ENCODE measurements at places on chromosomes 3 and 15.

DNA sequence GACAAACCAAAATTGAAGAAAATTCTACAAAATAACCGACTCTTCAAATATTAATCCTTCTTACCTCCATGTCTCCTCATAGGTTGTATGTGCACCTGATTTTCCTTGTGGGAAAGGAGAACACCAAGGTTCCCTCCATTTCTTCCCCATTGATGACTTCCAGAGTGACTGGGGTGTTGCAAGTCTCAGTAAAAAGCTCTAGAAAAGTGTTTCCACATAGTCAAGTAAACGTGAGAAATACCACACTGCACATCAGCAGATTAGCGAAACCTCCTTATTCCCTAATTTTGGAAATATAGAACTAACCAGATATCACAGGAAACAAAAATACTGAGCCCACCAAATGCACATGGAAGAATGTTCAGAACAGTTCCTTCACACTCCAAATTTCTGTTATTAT lies 4.9 kb upstream of the RPN1 start:
- DNase-seq, result no peak

DNA sequence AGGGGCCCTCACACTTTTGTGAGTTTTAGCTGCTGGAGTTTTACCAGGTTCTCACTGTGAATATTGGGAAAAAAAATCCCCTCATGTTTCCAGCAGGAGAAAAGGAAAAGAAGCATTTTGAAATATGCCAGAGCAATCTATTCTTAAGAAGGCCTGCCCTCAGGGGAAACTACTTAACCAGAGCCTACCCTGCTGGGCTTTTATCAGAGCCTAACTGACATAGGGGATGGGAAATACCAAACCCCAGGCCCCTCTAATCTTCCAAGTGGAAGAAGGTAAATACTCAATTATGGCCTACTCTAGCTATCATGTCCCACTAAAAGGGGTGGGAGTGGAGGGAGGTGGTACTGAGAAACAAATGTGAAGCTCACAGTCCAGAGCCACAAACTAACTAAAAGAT lies 68.7 kb upstream of the NMNAT3 start:
- DNase-seq, result no peak

DNA sequence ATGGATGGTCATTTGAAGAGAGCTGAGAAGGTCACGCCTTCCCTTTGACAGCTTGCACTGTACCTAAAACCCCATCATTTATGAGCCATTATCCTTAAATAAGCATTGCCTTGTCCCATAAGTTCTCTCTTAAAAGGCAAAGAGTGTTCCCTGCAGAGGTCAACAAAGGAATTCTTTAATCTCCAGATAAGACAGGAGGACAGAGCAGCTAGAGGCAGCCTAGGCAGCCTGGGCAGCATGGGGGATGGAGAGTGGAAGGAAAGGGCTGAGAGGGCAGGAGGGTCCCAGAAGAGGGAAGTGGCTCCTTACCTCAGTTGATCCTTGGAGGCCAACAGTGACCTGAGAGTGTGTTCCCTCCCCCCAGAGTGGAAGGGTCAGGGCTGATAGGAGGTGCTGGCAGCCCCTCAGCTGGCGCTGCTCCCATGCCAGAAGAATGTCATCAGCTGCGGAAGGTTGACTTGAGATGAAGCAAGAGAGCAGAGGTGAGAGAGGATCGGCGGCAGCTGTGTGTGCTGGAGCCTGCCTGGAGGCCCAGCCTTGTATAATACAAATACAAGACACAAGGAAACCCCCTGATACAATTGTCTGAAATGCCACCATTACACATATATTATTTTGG lies 12.8 kb downstream of the KBTBD13 start:
- no peak for DNase-seq

DNA sequence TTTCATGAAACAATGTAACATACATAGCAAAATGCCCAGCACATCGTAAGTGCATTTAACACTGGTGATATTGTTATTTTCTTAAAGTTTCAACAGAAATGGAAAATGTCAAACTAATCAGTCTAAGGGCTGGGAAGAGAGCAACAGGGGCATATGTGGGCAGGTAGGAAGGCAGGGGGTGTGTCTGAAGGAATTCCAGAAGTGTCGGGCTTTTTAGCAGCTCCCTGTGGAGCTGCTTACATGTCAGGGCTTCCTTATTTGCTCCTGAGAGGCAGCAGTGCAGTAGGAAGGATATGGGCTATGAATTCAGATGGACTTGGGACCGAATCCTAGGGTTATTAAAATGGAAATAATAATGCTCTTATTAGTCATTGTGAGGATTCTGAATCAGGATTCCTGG lies 311.6 kb downstream of the CLSTN2 start:
- no peak for DNase-seq

GRCh38 chr3:64970634-64971033 lies 282.8 kb upstream of the ADAMTS9 start:
- no peak for DNase-seq

DNA sequence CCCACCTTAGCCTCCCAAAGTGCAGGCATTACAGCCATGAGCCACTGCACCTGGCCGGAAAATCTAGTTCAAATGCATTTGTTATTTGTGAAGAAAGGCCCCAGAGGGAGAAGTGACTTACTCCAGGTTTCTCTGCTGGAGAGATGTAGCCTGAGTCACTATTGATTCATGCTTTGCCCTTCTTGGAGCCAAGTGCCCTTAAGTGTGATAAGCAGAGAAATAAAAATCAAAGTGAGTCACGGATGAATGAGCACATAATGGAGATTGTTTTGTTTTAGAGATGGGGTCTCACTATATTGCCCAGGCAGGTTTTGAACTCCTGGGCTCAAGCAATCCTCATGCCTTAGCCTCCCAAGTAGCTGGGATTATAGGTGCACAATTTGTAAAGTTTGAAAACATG lies 33.1 kb downstream of the CDC25A start:
- no peak for DNase-seq

Measured in stimulated activated CD8-positive, alpha-beta memory T cell treated with anti-CD3 and anti-CD28 coated beads, Interleukin-15, amount 100 ng/mL, for 24 hours (primary cell).